A549 (cell line): ENCODE measurements at places on chromosomes 7 and 10.
A peak's percentile ranks its signal among the peaks of the same experiment; 100 is the strongest.

- DNase-seq: no peak
Measured at GRCh38 chr7:780081-780480, 52.2 kb upstream of the SUN1 start.

GRCh38 chr7:41877118-41877517 is 174.2 kb upstream of the INHBA start:
- no peak for DNase-seq

DNA sequence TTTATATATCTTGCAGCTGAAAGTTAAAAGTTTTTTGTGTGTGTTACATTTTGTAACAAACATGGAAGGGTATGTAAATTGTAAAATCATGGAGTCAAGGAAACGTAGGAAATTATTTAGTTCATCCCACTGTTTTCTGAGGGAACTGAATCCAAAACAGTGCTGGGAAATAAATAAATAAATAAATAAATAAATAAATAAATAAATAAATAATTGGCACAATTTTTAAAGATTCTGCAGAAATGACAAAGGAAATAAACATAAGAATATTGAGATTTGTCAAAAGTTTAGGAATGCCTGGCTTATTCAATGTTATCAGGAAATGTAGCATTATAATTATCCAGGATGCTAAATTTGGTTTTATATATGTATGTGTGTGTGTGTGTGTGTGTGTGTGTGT is 91.4 kb upstream of the AGBL3 start:
- DNase-seq: no peak

GRCh38 chr10:21749788-21750187 is 215.8 kb downstream of the MLLT10 start:
- DNase-seq: no peak

GRCh38 chr10:2619916-2620315 is 447.4 kb upstream of the PFKP start:
- DNase-seq: no peak

GRCh38 chr10:119652361-119652730 is 1.2 kb downstream of the BAG3 start:
- DNase-seq: peak; percentile 68

GRCh38 chr7:44574287-44574872 is 672 bp upstream of the DDX56 start:
- no peak for DNase-seq

GRCh38 chr10:125639846-125640245 is 43.1 kb downstream of the TEX36 start:
- no peak for DNase-seq

- peak; percentile 54 for DNase-seq
Measured at GRCh38 chr10:133127291-133128125, 32.5 kb upstream of the KNDC1 start.

DNA sequence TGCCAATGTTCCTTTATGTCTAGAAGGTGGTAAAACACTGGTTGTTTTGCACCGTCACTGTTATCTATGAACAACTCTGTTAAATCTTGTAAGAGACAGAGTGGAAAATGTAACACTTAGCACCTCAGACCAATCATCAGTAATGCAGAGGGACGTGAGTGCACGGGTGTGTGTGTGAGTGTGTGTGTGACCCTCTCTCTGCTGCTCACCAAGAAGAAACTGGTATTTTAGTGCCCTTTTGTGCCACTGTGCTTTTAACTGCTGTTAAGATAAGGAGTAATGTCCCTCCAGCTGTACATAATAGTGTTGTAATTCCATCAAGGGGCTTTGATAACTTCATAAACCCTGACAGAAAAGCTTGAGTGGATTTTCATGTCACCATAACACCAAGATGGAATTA is 130.1 kb downstream of the CREB5 start:
- no peak for DNase-seq

GRCh38 chr7:135658564-135658963 is 3.8 kb upstream of the STMP1 start:
- DNase-seq: no peak

DNA sequence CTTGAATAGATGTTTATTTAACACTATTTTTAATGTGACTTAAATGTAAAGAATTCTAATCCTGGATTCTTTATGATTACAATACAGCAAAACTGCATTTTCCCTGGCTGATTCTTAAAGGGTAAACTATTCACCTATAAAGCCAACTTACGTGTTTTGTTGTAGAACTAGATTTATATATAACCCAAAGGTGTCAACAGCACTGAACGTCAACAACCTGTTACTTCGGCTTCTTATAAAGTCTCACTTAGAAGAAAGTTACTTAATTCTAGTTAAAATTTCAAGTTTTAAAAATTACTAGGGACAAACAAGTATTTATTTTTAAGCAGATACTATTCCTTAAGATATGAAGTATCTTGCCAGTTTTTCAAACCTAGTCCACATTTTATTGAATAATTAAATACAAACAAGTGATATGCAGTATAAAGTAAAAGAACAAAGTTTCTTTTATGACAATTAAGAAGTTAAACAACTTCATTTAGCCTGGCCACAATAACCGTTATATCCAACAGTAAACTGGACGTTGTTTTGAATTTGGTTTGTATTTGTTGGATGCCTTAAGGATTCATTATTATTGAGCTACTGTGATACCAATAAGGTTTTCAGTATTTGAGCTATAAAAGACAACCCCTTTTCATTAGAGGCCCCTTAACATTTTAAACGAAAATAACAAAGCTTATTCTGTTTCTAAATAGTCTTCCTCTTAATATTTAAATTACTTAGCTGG is 83.1 kb downstream of the SNX10 start:
- DNase-seq: no peak

- DNase-seq: no peak
Measured at GRCh38 chr7:158387546-158387891, 200.1 kb downstream of the PTPRN2 start.

- DNase-seq: no peak
Measured at GRCh38 chr10:3281941-3282673, 109.5 kb upstream of the PITRM1 start.

DNA sequence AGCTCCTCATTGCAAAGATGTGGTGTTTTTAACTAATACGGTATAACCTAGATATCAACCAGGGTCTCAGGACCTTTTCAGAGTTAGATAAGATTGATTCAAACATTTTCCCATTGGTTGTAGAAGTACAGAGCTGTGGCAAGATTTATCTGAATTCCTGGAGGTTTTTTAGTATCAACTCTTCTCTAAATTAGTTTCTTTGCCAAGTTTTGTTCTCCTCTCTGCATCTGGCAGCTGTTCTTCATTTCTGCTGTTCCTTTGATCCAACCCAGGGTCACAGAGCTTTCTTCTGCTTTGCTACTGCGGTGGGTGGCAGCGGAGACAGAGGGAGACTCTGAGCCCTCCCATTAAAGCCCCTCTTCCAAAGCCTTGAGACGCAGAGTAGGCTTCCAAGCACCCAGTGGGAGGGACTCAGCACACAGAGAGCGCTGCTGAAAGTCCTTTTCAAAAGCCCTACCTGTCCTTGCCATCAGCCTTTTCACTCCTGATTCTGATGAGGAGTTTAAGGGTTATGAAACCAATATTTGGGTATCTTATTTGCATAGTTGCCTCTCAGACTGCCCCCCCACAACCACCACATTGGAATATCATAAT is 146.3 kb upstream of the EEPD1 start:
- DNase-seq: no peak

- DNase-seq: no peak
Measured at GRCh38 chr7:1755783-1756625, 85.9 kb downstream of the ELFN1 start.

DNA sequence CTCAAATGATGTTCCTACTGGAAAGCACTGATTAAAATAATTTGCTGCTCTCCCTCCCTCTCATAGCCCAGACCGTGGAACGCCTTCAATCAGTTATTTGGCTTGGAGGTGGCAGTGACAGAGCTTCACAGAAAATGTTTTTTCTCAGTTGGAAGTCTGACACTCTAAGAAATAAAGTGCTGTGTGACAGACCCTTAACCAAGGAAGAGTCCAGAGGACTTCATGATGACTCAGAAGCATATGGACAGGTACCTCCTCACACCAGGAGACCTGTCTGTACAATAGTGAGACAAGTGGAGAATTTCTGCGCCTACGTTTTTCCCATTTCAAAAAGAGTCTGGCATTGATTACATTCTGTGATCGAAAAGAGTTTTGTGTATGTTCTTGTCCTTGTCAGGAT is 295.5 kb downstream of the DOCK4 start:
- DNase-seq: no peak

GRCh38 chr10:66782776-66783175 is 143.1 kb upstream of the LRRTM3 start:
- DNase-seq: no peak

DNA sequence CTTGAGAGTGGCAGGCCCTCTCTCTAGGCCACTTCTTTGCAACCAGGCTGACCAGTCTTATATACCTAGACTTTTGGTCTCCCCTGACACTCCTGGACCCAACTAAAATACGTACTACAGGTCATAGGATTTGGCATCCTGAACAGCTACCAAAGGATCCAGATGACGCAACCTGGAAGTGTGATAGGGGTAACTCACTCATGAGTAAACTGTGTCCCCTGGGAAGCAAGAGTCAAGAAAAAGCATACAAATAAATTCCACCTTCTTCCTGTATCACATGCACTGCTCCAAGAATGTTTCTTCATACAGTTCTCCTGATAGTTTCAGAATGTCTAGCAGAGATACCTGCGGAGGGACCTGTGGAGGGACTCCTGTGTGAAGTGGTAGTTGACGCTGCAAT is 172.3 kb downstream of the MDFIC start:
- no peak for DNase-seq

DNA sequence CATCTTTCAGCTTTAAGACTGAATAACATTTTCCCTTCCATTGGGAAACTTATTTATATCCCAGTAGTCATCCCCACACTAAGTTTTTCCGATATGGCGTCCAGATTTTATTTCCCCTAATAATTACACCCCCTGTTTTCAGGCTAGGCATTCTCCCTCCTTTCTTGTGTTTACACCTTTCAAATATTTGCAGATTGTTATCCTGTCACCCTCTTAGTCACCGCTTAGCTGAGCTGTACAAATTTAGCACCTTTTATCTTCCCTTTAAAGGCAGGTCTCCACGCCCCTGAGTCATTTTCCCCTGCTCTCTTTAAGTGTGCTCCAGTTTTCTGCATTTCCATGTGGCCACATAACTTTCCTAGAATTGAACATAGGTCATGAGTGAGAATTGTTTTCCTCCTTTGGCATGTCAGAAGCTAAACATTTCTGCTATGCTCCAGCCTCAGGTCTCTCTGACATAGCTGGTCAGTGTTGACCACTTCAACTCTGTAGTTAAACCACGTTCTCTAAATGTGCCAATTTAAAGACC is 47.4 kb downstream of the LRRC4 start:
- DNase-seq: no peak
